ENCODE measurements at places on chromosomes 12 and 14. TPM values are rescaled to one million over a fixed set of nuclear protein-coding genes. Genes with fewer than 3 reads are reported as not detected.

Gene PHETA1
- 16.0 TPM for total RNA-seq

Gene PRB2
- not detected for total RNA-seq

Gene PXMP2
- 19.9 TPM for total RNA-seq

Gene TAPBPL
- total RNA-seq, result 0.80 TPM

Gene WNT1
- total RNA-seq, result not detected

Gene VIPAS39
- 26.7 TPM for total RNA-seq

Gene TPH2
- 0.38 TPM for total RNA-seq

Gene FAM186B
- 0.57 TPM for total RNA-seq

DNA sequence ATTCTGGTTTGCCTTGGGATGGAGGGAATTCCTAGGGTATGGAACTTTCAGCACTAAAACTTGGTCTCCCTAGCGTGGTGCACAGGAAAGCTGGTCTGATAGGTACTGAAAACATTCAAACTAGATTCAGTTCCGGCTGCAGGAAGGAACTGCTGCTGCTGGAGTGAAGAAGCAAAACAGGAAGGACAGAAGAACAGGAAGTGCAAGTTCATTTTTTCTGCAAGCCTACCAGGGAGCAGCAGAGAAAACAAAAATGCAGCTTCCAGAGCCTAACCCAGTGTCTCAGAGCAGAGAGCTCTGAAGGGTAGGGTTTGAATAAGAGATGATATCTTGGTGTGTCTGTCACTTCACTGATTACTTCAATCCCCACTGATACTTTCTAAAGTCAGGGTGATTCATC, 165.2 kb downstream of the VRK1 start:
- no peaks in the 10 kb centered on the region for H3K4me1 ChIP-seq
- H3K27me3 ChIP-seq, result no peaks in the 10 kb centered on the region
- H3K27ac ChIP-seq, result no peak overlapping the region
- DNase-seq, result no peak

GRCh38 chr12:132560364-132560613, 50.1 kb downstream of the LRCOL1 start:
- peak; percentile 85 for DNase-seq
- peaks cover 2% of the 10 kb centered on the region for H3K36me3 ChIP-seq
- peak overlapping the region; percentile 77 for H3K27ac ChIP-seq
- H3K27me3 ChIP-seq, result peaks cover 6% of the 10 kb centered on the region
- H3K4me1 ChIP-seq, result no peaks in the 10 kb centered on the region

DNA sequence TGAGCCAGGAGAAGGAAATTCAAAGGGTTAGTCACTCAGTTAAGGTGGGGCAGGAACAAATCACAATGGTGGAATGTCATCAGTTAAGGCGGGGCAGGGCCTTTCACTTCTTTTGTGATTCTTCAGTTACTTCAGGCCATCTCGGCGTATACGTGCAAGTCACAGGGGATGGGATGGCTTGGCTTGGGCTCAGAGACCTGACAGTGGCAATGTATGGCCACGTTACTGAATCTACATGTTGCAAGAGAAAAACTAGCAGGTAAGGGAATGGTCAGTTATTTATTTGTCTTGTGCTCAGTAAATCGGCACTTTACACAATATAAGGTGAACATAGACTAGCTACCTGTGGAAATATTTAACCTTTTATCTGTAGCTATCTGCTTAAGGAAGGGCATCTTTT, 11.9 kb downstream of the SLCO1B3 start:
- no peak overlapping the region for H3K4me3 ChIP-seq
- H3K27ac ChIP-seq, result no peak overlapping the region
- H3K36me3 ChIP-seq, result no peaks in the 10 kb centered on the region
- no peaks in the 10 kb centered on the region for H3K27me3 ChIP-seq
- no peak for DNase-seq

- no peak for DNase-seq
- H3K36me3 ChIP-seq, result peaks cover 17% of the 10 kb centered on the region
- H3K27me3 ChIP-seq, result no peaks in the 10 kb centered on the region
Observed at GRCh38 chr12:123499332-123499731, 34.2 kb downstream of the RILPL1 start.

- no peak for DNase-seq
- no peaks in the 10 kb centered on the region for H3K27me3 ChIP-seq
- no peaks in the 10 kb centered on the region for H3K36me3 ChIP-seq
- H3K4me3 ChIP-seq, result no peak overlapping the region
- no peak overlapping the region for H3K27ac ChIP-seq
Observed at GRCh38 chr12:77578466-77579220, 252.1 kb upstream of the NAV3 start.

DNA sequence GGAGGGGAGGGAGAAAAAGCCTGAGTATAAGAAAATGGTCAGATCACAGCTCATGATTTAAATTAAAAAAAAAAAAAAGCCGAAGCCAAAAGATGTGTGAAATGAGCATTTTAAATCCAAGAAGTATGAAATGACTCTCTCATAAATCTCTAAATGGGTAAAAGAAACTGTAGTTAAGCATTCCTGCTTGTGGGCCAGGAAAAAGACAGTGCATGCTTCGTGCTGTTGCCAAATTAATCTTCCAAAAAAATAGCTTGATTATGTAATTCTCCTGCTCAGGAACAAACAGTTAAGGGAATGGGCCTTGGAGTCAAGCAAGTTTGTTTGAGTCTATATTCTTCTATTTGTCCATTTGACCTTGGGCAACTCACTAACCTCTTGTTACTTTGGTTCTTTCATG, 325.4 kb upstream of the SEL1L start:
- DNase-seq, result no peak
- H3K36me3 ChIP-seq, result no peaks in the 10 kb centered on the region
- H3K4me1 ChIP-seq, result no peaks in the 10 kb centered on the region
- no peaks in the 10 kb centered on the region for H3K27me3 ChIP-seq
- H3K4me3 ChIP-seq, result no peak overlapping the region

- H3K4me1 ChIP-seq, result no peaks in the 10 kb centered on the region
- H3K36me3 ChIP-seq, result no peaks in the 10 kb centered on the region
- no peaks in the 10 kb centered on the region for H3K27me3 ChIP-seq
- no peak overlapping the region for H3K4me3 ChIP-seq
Observed at GRCh38 chr12:132523576-132524331, 33.8 kb downstream of the FBRSL1 start.

DNA sequence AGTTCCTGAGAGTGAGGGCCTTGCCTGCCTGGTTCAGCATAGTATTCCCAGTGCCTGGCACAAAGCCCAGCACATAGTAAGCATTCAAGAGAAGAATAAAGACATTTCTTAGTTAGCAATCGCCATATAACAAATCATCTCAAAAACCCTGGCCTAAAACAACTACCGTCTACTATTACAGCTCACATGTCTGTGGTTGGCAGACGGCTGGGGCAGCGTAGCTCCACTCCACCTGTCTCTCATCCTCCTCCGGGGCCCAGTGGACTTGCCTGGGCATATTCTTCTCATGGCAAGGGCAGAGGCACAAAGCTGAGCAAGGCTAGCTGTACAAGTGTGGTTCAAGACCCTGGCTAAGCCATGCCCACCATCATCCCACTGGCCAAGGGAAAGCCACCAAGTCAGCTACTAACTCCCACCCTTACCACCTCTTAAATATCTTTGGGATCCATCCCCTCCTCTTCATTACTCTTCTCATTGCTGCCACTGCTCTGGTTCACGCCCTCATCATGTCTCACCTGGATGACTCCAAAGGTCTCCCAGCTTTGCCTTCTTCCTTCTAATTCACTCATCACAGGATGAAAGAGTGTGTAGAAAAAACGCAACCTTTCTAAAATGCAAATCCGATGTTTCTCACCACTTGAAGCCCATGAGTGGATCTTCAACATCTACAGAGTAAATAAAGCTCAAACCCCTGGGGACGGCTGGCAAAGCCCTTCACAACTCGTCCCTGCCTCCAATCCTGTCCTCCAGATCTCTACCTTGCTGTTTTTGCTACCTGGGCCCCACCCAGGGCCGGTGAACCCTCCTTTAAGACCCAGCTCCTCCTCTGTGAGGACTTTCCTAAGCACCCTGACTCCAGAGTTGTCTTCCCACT, 10.4 kb downstream of the TMEM229B start:
- no peaks in the 10 kb centered on the region for H3K27me3 ChIP-seq
- H3K36me3 ChIP-seq, result no peaks in the 10 kb centered on the region
- H3K4me3 ChIP-seq, result no peak overlapping the region

All from endodermal cell (in vitro differentiated cells).